ENCODE measurements at places on chromosomes 2 and 18. TPM values are rescaled to one million over a fixed set of nuclear protein-coding genes. Genes with fewer than 3 reads are reported as not detected.
A peak's percentile ranks its signal among the peaks of the same experiment; 100 is the strongest.

DNA sequence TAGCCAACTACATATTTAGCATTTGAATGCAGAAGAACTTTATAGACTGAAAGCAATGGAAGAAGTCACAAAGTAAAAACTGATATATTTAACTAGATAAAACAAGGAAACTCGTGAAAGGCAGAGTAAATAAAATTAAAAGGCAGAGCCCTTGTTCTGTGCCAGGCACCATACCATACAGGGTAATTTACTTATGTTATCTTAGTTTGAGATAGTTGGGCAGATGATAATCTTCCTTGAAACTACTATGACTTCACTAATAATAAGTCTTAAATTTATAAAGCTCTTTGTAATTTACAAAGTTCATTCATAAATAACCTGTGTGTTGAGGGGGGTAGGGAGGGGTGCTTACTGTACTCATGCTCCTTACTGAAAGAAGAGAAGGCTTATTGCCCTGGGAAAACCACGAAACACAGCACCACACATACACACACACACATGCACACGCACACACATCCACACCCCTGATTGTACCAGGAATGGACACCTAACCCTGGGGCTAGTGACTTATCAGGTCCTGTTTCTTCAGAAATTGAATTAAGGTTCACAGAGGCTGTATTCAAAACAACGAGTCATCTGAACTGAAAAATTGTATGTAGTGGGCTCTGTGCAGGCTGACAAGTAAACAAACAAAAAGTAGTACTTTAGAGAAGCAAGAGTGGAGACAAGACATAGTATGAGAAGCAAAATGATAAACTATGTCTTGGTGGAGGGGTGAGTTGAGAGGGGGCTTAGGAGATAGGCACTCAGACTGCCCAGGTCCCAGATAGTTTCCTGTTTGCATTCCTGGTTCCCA lies 38.1 kb downstream of the AGFG1 start:
- H3K27ac ChIP-seq: no peak overlapping the region
- no peaks in the 10 kb centered on the region for H3K27me3 ChIP-seq
- no peak overlapping the region for H3K4me3 ChIP-seq
- no peaks in the 10 kb centered on the region for H3K36me3 ChIP-seq
- H3K4me1 ChIP-seq: peaks cover 10% of the 10 kb centered on the region

GRCh38 chr18:3332376-3332775 lies 70.4 kb downstream of the MYL12B start:
- H3K27ac ChIP-seq: no peak overlapping the region
- no peak for DNase-seq
- no peak overlapping the region for H3K4me3 ChIP-seq
- no peaks in the 10 kb centered on the region for H3K36me3 ChIP-seq
- peaks cover 6% of the 10 kb centered on the region for H3K27me3 ChIP-seq

DNA sequence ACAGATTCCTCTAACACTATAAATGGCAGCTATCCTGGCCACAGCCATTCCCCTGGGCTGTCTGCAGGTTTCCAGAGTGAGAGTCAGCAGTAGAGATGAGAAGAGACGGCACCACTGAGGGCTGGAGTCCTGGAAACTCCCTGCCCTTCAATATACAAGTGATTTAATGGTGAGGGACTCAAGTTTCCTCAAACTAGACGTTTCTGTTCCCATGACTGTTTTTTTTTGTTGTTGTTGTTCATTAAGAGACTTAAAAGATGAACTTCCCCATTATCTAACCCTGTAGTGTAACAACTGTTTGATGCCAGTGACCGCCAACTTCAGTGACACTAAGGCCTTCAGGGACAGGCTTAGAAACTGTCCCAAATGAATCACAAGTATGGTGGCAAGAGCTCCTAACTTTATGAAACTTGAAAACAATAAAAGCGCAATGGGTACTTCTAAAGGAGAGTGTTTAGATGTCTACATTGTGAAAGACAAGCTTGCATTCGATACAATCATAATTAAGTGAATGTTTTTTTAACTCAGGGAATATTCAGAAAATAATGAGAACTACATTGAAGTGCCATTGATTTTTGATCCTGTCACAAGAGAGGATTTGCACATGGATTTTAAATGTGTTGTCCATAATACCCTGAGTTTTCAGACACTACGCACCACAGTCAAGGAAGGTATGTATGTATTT lies 34.0 kb downstream of the IL1R2 start:
- DNase-seq: no peak
- no peaks in the 10 kb centered on the region for H3K4me1 ChIP-seq
- no peaks in the 10 kb centered on the region for H3K27me3 ChIP-seq

GRCh38 chr18:37844209-37844970 lies 278.8 kb upstream of the CELF4 start:
- no peaks in the 10 kb centered on the region for H3K4me1 ChIP-seq
- no peak for DNase-seq
- H3K27ac ChIP-seq: no peak overlapping the region
- no peaks in the 10 kb centered on the region for H3K36me3 ChIP-seq
- no peak overlapping the region for H3K4me3 ChIP-seq

CD302 gene
- total RNA-seq: 1.2 TPM

GRCh38 chr2:8966123-8966908 lies 37.2 kb downstream of the MBOAT2 start:
- H3K27ac ChIP-seq: no peak overlapping the region
- no peaks in the 10 kb centered on the region for H3K27me3 ChIP-seq
- no peaks in the 10 kb centered on the region for H3K4me1 ChIP-seq
- H3K4me3 ChIP-seq: no peak overlapping the region
- H3K36me3 ChIP-seq: no peaks in the 10 kb centered on the region
- DNase-seq: no peak

GRCh38 chr2:120323214-120323613 lies 22.7 kb upstream of the INHBB start:
- no peak overlapping the region for H3K27ac ChIP-seq
- no peak for DNase-seq
- no peaks in the 10 kb centered on the region for H3K4me1 ChIP-seq
- no peak overlapping the region for H3K4me3 ChIP-seq

GRCh38 chr18:58102875-58103274 lies 58.8 kb downstream of the NEDD4L start:
- H3K36me3 ChIP-seq: no peaks in the 10 kb centered on the region
- no peaks in the 10 kb centered on the region for H3K4me1 ChIP-seq
- peaks cover 3% of the 10 kb centered on the region for H3K27me3 ChIP-seq

FAM161A gene
- total RNA-seq: 2.5 TPM

PTPN2 gene
- total RNA-seq: 57.2 TPM

LHCGR gene
- not detected for total RNA-seq

CHRNG gene
- total RNA-seq: not detected

DNA sequence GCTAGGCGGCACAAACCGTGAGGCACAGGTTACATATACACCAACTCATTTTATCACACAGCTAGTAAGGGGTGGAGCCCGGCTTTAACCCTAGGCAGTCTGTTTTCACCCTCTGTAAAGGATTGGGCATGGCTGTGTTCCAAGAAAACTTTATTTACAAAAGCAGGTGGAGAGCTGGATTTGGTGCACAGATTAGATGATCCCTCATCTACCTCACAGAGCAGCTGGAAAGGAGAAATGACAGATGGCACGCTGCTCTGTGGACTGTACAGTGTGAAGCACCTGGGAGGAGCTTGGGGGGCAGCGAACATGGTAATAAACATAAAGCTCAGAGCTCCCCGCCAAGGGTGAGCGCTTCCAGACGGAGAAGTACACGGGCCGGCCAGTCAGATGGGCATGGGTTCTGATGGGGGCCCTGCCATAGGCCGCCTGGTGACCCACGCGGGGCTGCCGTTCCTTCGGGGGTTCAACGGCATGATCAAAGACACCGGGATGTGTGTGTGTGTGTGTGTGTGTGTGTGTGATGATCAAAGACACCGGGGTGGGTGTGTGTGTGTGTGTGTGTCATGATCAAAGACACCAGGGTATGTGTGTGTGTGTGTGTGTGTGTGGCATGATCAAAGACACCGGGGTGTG lies 862 bp upstream of the TMEM177 start:
- peak overlapping the region; percentile 78 for H3K4me3 ChIP-seq
- H3K36me3 ChIP-seq: no peaks in the 10 kb centered on the region
- H3K4me1 ChIP-seq: peaks cover 26% of the 10 kb centered on the region
- no peaks in the 10 kb centered on the region for H3K27me3 ChIP-seq
- peak; percentile 69 for DNase-seq
- peak overlapping the region; percentile 42 for H3K27ac ChIP-seq

CYS1 gene
- total RNA-seq: not detected

GRCh38 chr18:57518533-57518932 lies 68.0 kb downstream of the FECH start:
- H3K27ac ChIP-seq: no peak overlapping the region
- no peak for DNase-seq
- no peak overlapping the region for H3K4me3 ChIP-seq
- H3K27me3 ChIP-seq: peaks cover 10% of the 10 kb centered on the region

MSTN gene
- total RNA-seq: not detected

GRCh38 chr2:175567435-175568061 lies 386.0 kb upstream of the ATP5MC3 start:
- H3K27ac ChIP-seq: no peak overlapping the region
- H3K4me1 ChIP-seq: no peaks in the 10 kb centered on the region
- no peak for DNase-seq
